ENCODE measurements at places on chromosomes 7 and 10.

DNA sequence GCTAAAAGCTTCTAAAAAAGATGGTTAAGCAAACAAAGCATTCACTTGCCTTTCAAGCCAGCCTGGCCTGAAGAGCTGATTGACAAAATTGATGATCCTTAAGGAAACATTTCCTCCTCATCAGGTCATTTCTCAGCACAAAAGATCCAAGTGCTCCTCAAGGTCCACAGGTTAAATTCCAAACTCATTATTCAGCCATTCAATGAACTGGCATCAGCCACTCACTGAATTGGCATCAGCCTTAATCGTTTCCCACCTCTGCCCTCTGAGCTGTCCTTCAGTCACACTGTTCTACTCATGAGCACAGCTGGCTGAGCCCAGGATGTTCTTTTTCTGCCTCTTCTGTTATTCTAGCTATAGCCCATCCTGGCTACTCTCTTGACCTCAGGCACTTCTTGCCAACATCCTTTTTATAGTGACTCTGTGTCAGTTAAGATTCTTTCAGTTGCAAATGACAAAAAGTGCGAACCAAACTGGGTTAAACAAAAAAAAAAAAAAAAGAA, 147.5 kb downstream of the RAB11FIP2 start:
- no peak for DNase-seq

DNA sequence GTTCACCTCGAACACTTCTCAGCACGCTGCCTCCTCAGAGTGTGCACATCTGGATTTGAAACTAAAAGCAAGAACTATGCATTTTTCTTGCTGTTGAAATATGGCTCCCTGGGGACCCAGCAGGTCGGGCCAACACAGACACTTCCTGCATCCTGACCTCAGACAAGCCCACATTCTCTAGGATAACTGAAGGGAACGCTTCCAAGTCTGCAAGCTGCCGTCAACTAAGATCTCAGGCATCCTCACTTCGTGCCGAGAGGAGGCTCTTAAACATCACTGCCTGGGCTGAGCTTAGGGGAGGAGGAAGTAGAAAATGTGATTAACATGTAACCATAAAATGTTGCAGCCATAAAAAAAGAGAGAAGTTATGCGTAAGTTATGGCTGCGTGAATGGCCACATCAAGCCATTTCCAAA, 65.5 kb downstream of the PYROXD2 start:
- DNase-seq, result no peak

DNA sequence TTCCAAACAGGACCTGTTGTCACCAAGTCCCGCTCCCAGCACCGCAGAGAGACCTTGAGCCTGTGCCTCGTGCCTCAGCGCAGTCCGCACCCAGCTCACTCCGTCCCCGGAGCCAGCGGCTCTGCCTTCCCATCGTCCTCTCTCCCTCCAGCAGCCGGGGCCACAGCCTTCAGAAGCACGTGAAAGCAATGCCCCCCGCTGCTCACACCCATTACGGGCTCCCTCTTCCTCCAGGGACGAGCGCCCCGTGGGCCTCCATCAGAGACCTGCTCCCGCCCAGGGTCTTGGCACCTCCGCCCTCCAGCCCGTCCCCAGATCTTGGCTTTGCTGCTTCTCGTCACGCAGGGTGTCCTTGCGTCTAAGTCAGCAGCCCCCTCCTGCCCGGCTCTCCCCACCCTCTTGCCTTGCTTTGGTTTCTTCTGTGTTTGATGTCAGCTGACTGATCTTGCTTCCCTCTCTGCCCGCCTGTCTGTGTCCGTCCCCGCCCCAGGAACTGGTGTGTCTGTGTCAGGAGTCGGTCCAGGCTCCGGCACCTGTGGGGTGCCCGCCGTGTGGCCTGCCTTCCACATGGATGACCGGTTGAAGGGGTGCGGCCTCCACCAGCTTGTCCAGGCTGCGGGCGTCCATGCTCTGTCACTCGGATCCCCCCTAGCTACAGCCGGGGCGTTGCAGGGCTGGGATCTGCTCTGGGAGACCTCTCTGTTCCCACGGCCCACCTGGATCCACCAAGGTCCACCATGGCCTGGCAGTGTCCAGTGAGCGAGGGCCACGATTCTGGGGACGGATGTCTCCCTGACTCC, 61.9 kb downstream of the FOXL3 start:
- peak; percentile 32 for DNase-seq

GRCh38 chr10:88793712-88794299, 8.7 kb upstream of the LIPM start:
- no peak for DNase-seq

DNA sequence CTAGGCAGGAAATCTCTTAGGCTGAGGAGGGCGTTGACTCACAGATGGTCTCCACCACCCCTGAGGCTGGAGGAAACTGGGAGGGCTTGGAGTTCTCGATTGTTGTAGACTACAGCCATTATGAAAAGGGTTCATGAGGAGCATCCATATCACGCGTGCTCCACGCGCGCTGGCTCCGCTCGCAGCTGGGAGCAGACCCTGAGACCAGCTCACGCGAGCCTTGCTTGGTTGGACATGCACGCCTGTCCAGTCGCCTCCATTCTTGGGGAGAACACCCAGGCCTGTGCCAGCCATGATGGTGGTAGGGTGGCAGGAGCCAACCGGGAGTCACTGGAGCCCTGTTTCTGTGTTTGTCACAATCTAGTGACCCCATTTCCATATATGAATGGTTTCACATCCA, 139.1 kb downstream of the TCERG1L start:
- no peak for DNase-seq

- no peak for DNase-seq
Observed at GRCh38 chr7:1288996-1289551, 56.4 kb downstream of the UNCX start.

GRCh38 chr7:44465490-44465889, 25.0 kb downstream of the NUDCD3 start:
- no peak for DNase-seq

- peak; percentile 4 for DNase-seq
Observed at GRCh38 chr10:102796407-102797176, 40.6 kb downstream of the CYP17A1 start.

DNA sequence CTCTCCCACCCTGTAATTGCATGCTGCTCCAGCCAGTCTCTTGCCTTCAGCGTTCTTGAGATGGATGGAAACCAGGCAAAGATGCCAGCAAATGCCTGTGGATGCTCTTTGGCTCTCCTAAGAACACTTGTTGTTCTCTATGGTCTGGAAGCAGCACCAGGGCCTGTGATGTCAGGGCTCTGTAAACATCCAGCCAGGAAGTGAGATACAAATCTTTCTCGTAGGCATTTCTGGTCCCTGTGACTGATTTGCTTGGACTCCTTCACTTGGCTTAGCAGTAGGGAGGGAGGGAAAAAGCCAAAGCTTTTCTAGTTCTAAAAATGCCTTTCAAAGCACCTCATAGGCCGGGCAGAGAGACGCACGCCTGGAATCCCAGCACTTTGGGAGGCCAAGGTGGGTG, 201.3 kb downstream of the REEP3 start:
- no peak for DNase-seq

Data from T-helper 9 cell (primary cell).